T-helper 17 cell (primary cell): ENCODE measurements at places on chromosomes 16 and 17. TPM values are rescaled to one million over a fixed set of nuclear protein-coding genes. Genes with fewer than 3 reads are reported as not detected.
A peak's percentile ranks its signal among the peaks of the same experiment; 100 is the strongest.

GRCh38 chr17:838486-838885 lies 56.3 kb downstream of the MRM3 start:
- H3K36me3 ChIP-seq, result no peaks in the 10 kb centered on the region
- no peak for DNase-seq
- no peaks in the 10 kb centered on the region for H3K4me1 ChIP-seq
- H3K4me3 ChIP-seq, result no peak overlapping the region

- H3K27ac ChIP-seq, result no peak overlapping the region
- no peak for DNase-seq
- H3K4me3 ChIP-seq, result no peak overlapping the region
- no peaks in the 10 kb centered on the region for H3K36me3 ChIP-seq
Observed at GRCh38 chr16:1762879-1763520, 8.3 kb downstream of the NME3 start.

GRCh38 chr16:55437625-55438024 lies 41.4 kb upstream of the MMP2 start:
- no peak overlapping the region for H3K4me3 ChIP-seq
- DNase-seq, result no peak
- peaks cover 50% of the 10 kb centered on the region for H3K27me3 ChIP-seq
- no peak overlapping the region for H3K27ac ChIP-seq
- no peaks in the 10 kb centered on the region for H3K4me1 ChIP-seq

DNA sequence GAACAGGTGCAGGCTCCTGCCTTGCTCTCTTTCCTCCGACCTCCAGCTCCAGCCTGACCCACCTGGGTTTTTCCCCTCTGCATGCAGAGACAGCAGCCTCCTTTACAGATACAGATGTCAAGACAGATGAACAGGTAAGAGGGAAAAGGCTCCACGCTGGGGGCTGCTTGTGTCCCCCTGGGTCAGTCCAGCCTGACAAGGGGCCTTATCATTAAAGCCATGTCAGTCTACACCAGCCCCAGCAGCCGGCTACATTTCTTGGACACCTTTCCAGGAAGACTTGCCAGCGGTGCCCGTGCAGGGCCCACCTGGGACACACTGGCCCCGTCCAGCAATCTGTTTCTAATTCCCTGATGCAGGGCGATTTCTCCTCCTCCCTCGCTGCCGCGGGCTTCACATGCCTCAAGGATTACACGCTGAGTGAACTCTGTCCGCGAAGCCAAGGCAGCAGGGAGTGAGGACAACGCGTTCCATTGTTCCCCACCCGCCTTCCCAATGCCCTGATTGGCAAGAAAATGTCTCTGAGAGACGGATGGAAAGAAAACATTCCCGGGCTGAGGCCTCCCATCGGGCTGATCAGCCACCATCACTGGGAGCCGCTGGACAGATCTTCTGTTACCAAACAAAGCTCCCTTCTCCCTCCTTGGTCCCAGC lies 184.7 kb downstream of the C16orf95 start:
- H3K27ac ChIP-seq, result no peak overlapping the region
- DNase-seq, result no peak
- no peak overlapping the region for H3K4me3 ChIP-seq
- H3K36me3 ChIP-seq, result peaks cover 2% of the 10 kb centered on the region
- H3K27me3 ChIP-seq, result no peaks in the 10 kb centered on the region

DNA sequence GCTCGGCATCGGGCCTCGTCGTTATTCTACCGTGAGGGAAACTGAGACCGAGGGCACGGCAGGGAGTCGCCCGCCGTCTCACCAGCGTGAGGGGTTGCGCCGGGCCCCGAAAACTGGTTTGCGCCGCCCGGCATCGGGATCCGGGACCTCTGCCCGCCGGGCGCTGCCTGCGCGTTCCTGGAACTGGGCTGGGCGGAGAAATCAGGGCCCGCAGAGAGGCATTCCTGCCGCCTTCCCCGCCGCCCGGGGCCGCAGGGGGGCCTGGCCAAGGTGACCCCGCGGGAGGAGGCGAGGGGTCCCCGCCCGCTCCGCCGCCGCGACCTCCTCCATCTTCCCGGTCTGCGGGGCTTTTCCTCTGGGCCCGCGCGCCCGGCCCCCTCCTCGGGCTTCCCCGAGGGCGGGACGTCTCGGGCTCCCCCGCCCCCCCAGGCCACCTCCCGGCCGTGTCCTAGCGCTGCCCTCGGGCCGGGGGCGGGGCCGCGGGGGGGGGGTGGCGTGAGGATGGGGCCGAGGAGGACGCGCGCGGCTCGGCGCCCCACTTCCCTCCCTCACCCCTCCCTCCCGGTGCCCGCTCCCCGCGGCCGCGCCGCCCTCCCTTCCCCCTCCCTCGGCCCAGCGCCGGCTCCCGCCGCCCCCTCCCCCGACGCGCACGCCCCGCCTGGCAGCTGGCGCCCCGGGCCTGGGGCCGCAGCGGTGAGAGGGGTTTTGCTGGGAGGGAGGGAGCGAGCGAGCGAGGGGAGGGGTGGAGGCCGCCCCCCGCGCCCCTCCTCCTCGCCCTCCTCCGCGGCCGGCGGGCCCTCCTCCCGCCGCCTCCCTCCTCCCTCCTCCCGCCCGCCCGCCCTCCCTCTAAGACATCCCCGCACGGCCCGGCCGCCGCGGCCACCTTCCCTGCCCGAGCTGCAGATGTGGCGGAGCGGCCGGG lies at the start of gene GLIS2:
TSS of gene GLIS2 (plus strand) at position 882 of the 922 bp plus-strand sequence. CDS start 16,214 bp downstream, outside the sequence.
- H3K4me1 ChIP-seq, result peaks cover 15% of the 10 kb centered on the region
- peak within 1 kb of the TSS; percentile 96 for H3K4me3 ChIP-seq
- H3K36me3 ChIP-seq, result peaks cover 2% of the 10 kb centered on the region
- peaks cover 12% of the 10 kb centered on the region for H3K27me3 ChIP-seq
- DNase-seq, result peak; percentile 49
- peak within 1 kb of the TSS; percentile 62 for H3K27ac ChIP-seq

Gene NPIPB13
- total RNA-seq, result 17.4 TPM

Gene SLC12A3
- not detected for total RNA-seq

Gene CCDC43
- total RNA-seq, result 23.8 TPM

Gene OR1A1
- total RNA-seq, result not detected

Gene NPIPA3
- total RNA-seq, result not detected

Gene ABCA6
- 0.89 TPM for total RNA-seq

Gene UTP4
- total RNA-seq, result 29.4 TPM
